ENCODE measurements at places on chromosomes 12 and 14.

- no peak for DNase-seq
These were observed 161.2 kb downstream of the RERGL start for GRCh38 chr12:17928708-17929366.

DNA sequence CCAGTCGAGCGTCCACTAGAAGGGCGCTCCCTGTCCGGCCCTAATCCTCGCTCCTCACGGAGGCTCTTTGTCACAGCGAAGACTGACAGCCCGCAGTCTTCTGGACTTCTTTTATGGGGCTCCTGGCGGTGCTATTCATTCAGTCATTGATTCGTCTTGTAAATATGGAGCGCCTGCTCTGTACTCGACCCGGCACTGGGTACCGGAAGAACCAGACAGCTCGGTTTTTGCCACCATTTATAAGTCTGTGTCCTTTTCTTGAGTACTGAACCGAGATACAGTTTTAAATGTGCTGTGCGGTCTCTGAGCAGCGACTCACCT, 570 bp downstream of the DMAC2L start:
- DNase-seq: no peak

DNA sequence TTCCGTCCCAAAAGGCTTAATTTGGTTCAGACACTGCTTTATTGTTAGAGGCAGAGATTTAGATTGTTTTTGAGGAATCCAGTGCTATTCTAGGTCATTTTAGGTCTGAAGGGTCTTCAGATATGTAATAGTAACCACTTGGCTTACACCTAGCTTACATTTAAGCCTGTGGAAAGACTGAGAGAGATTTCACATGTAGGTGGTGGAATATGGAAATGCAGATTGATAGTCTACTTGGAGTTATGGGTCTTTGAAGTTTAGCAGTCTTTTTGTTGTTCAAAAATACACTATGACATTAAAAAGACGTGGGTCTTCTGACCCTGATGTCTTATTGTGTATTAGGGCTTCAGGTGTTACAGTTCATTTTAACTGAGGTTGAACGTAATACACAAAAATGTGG, 51.4 kb upstream of the CCT2 start:
- no peak for DNase-seq

GRCh38 chr14:74346341-74346740, 1.9 kb upstream of the VRTN start:
- no peak for DNase-seq

- no peak for DNase-seq
These were observed 13.8 kb downstream of the VASH1 start for GRCh38 chr14:76774821-76775694.

DNA sequence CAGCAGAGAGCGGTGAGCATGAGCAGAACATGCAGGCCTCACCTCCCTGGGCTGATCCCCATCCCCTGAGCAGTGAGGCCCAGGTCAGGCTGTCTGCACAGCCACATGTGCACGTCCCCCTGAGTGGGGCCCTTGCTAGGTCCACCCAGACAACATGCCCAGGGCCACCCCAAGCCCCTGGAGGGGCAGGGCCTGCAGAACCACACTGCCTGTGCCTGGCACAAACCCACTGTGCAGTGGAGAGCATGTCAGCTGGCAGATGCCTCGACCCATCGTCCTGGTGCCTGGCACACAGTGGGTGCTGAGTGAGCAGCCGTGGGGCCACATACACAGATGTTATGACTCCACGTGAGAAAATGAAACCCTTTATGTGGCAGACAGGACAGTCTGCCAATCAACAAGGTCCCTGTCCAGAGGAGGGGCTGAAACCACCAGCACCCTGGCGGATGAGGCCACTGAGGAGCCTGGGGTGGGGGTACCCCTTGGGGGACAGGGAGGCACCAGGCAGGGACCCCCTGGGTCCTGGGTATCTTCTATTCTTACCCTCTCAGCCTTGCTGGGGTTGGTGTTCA, 8.3 kb downstream of the ANHX start:
- no peak for DNase-seq

DNA sequence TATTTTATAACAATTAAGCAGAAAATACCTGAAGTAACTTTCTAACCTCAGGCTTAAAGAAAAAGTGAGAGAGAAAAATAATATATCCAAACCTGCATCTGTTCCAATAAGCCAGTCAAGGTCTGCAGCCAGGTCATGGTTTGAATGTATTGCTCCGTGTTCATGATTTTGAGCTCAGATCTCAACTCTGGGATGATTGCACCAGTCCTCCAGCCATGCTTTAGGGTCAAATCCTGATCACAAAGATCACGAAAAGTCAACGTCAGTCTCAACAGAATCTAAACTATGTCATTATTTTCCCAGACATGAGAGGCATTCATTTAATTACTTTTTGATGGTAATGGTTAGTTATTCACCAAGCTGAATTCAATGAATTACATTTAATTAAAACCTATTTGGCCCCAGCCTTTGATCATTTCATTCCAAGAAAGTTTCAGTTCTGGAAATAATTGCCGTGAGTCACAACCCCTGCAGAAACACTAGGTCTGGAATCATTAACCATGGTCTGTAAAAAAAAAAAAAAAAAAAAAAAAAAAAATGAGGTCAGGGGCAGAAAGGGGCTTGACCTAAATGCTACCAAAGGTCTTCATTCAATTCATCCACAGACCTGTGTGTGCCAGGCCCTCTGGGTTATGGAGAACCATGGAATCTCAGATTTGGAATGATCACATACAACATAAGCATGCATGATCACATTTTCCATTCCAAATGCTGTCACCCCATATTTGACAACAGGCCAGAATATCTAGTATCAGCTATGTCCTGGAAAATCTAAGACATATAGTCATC, 55.6 kb downstream of the NT5DC3 start:
- no peak for DNase-seq

DNA sequence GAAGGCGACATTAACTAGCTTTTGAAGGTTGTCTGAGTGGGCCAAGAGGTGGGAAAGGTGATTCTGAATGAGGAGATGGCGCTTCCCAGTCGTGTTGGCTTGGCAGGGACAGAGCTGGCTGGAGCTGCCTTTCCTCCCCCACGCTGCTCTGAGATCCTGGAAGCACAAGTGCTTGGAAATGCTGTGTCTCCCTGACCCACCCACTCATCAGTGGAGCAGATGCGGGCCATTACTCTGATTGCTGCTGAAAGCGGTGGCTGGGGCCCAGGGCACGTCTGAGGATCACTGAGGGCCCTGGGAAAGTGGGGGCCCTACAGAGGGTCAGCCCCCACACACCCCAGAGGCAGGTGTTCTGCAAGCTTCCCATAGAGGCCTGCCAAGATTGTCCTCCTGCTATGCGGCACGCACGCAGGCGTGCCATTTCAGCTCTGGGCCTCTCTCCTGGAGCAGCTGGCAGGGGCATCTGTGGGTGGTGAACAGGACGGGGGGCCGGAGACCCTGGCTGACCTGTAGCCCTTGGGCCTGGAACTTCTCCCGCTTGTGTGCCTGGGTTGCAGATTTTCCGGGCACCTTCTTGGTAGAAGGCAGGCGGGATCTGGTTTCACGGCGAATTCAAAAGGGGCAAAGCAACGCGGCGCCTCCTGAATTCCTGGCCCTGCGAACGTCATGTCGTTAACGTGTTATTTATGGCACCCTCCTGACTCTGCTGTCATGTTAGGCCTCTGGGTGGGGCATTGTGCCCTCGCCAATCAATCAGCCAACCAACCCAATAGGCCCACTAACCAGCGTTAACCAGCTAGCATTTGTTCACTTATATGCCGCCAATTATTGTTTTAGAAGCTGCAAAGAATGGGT, 133.8 kb upstream of the TBX3 start:
- DNase-seq: no peak

DNA sequence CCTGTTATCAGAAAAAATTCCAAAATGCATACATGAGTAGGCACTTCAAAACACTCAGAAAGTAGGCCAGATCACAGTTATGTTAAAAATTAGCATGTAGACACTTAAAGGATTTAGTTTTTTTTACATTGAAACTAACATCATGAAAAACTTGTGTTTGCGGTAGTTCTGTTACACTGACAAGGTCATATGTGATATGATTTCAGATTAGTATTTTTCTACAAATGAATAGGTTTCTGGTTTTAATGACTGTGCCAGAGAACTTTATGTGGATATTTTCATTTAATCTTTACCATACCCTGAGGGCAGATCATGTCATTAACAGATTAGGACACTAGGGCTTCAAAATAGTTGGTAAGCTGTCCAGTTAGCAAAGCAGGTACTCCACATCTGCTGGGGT, 20.7 kb downstream of the YARS2 start:
- no peak for DNase-seq

DNA sequence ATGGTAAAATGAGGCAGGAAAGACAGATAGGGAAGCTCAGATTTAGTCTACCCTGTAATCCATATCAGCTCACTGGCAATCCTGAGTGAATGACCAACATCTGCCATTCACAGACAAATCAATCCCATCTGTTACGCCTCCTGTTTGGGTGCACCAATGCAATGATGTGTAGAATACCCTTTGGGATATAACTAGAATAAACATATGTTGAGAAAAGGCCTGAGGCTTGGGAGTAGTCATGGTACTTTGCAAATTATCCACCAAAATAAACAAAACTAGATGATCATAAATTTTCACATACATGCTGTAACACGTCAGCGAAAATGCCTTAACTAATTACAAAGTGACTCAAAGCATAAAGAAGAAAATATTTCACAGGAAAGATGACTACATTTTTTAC, 78.8 kb downstream of the KCNC2 start:
- no peak for DNase-seq

DNA sequence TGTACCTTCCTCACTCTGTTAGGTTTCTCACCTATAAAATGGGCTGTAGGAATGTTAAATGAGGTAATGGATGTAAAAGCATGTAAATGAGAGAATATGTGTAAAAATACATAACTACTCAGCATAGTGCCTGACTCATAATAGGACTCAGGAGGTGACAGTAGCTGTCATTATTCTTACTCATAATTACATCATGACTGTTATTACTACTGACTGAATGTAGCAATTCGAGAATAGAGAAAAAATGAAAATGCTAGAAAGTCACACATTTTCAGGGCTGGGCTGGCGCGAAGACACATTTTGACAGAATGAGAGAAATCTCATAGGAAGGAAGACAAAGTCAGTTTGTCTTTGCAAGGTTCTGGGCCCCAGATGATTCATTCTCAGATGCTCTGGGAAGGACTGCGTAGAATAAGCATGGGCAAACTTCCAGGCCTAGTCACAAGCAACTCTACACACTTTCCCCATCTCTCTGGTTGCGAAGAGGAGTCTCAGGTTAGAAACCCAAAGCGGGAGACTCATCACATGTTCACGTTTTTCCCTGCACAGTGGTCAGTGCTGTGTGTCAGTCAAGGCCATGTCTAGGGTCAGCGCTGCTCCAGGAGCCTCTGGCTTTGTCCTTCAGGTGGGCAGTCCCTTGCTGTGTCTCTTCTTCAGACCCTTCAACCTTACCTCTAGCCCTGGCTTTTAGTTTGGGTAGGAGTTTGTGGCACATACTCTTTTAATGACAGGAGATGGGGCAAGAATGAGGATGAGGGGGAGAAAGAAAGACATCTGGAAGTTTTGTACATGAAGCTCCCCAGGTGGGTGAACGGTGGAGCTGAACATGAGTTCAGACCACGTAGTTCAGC, 8.4 kb downstream of the GPRC5A start:
- no peak for DNase-seq

DNA sequence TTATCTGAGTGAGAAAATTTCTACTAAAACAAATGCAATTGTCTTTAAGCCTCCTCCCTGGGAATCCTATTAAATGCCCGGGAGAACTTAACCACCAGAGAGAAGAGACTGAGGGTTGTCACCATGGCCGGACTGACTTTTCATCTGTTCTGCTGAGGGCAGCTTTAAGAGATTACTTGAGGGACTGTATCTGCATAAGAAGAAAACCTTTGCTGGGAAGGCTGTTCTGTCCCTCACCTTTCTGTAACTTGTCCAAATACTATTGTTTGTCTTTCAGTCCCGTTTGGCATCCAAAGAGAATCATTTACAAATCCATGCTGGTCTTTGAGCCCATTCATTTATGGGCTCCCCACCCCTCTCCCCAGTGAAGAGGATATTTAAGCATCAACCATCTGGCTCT, 306.3 kb upstream of the FLRT2 start:
- DNase-seq: no peak

- no peak for DNase-seq
These were observed 57.6 kb upstream of the SSTR1 start for GRCh38 chr14:38150075-38150474.

DNA sequence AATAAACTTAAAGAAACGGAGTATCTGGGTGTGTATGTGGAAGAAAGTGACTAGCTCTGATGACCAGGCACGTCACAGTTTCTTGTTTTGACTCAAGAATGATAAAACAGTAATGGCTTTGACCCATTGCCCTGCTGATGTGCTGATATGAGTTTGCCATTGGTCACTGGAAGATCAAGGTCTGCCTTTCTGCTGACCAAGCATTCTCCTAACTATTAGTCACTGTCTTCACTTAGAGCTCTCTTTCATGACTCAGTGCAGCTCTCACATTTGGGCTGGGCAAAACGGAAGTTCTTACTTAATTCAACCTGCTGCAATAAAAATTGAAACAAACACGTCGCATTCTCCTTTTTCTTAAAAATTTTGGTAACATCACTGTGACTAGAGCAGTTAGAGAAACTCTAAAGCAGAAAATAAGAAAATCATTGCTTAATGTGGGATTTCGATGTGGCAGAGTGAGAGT, 366.7 kb downstream of the BTG1 start:
- no peak for DNase-seq

DNA sequence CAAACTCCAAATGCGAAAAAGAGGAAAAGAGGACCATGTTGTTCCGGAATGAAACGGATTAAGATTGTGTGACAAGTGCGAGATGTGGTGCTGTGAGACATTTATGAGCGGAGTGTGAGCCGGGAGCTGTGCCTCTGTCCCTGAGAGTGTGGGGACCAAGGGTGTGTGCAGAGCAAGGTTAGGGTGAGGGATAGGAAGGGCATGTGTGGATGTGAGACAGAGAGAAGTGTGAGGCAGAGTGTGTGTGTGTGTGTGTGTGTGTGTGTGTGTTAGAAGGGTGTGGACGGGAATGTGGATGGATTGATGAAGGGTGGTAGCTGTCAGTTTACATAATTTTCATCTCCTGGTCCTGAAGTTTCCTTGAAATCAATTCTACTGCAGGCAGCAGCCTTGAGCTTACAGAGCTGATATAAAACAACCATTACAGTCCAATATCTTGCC, 4.3 kb upstream of the OTX2 start:
- no peak for DNase-seq

GRCh38 chr12:29228474-29229157, 79.5 kb downstream of the FAR2 start:
- DNase-seq: no peak

DNA sequence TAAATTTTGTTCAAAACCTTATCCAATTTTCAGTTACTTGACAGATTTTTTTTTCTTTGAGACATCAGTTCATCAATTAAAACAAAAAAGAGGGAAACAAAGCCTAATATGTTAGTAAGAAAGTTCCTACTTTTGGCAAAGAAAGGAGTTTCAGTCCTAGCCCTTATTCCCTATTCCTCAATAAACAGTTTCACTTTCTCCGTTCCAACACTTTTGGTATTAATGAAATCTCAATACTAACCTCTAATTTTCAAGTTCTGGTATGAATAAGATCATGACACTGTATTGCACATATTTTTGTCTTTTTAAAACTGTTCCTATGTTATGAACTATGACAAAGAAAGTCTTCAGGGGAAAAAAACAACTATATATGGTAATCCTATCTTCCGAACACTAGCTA, 48.4 kb downstream of the RPS6KA5 start:
- DNase-seq: no peak

Measured in NCI-H1930 (cell line).